ENCODE measurements at places on chromosomes 5 and 9.

- peak; percentile 78 for DNase-seq
Observed at GRCh38 chr9:71604197-71605063, 163.9 kb downstream of the CEMIP2 start.

DNA sequence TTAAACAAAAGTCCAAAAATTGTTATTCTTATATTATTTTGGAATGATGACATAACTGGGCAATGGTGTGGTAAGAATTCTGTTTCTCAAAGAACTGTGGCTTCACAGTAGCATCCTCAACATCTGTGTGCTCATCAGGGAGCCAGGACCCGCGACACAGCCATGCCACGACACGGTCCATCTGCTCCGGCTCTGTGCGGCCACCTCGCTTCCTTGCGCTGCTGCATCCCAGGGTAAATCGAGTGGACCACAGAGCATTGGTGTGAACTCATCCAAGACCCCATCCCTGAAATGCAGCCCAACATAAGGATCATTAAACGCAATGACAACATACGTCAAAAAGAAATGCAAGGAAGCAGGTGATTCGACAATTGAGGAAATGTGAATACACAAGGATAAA, 15.3 kb downstream of the WHRN start:
- DNase-seq: no peak

- no peak for DNase-seq
Observed at GRCh38 chr9:135468854-135469521, 10.6 kb upstream of the PPP1R26 start.

DNA sequence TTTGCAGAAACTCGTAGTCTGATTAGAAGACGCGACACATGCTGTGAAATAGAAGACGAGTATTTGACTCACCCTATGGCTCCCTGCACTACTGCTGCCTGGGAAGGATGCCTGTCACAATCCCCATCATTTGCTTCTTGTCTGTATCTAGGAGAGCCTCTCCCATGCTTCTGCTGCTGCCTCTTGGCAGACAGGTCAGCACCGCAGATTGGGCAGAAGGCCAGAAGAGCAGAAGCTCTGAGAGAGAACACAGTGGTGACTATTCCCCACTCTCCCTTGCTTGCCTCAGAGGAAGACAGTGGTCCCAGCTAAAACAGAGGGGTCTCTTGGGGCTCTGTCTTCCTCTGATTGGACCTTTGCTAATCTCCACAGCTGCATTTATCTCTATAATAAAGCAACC, 84.0 kb upstream of the SMIM32 start:
- no peak for DNase-seq

GRCh38 chr9:119795395-119795794, 426.2 kb upstream of the BRINP1 start:
- no peak for DNase-seq

DNA sequence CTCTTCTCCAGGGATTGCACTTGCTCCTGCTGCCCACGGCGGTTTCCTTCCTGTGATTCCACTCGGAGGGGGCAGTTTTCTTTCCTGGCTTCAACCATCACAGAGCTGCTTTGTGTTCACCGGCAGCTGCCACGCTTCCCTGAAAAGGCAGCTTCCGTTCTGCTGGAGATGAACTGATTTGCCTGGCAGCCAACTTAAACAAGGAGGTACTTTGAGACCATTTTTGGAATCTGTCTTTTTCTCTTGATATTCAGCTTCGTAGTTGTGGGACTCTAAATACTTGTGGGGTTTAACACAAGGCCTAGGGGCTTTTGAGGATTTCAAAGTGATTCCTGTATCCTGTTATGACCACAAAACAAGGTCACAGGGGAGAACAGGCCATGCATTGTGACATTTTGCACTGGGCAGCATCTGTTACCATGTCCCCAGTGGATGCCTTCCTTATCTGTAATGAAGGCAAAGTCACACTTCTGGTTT, 192.0 kb downstream of the MTRR start:
- DNase-seq: no peak

DNA sequence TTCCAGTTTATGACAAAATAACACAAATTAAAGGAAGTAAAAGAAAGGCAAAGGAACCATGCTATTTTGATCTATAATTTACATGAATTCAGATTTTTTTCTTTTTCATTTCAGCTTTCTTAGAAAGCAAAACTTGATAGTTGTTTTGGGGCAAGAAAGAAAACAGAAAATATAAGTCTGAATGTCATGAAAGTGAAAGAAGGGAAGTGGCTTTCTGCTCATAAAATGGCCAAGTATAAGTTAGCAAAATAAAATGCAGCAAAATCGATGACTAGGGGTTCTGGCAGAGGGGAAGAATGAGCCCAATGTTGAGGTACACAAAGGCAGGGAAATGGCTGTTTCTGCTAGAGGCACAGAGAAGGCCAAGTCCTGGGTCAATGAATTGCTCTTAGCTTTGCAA, 3.0 kb upstream of the IFNW1 start:
- DNase-seq: no peak

DNA sequence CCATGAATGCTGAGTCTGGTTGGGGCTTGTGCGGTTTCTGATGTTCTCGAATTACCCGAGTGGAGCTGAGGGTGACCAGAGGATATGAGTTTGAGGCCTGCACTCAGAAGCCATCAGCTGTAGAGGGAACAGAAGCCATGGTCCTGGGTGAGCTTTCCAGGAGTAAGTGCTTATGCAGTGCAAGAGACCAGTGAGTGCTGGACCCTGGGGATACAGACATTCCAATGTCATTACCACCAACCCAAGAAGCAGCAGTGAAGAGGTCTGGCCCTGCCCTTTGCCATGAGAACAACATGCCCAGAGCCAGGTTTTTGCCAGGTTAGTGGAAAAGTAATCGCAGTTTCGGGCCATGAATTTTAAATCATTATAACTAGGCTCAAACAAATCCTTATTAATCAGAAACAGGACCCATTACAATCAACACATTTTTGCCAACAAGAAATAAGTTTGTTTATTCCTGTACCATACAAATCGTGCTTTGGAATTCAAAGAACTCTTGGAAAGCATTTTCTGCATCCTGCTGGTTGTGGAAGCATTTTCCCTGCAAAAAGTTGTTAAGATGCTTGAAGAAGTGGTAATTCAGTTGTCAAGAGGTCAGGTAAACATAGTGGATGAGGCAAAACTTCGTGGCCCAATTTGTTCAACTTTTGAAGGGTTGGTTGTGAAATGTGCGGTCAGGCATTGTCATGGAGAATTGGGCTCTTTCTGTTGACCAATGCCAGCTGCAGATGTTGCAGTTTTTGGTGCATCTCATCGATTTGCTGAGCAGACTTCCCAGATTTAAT, 154.6 kb downstream of the SYK start:
- no peak for DNase-seq

DNA sequence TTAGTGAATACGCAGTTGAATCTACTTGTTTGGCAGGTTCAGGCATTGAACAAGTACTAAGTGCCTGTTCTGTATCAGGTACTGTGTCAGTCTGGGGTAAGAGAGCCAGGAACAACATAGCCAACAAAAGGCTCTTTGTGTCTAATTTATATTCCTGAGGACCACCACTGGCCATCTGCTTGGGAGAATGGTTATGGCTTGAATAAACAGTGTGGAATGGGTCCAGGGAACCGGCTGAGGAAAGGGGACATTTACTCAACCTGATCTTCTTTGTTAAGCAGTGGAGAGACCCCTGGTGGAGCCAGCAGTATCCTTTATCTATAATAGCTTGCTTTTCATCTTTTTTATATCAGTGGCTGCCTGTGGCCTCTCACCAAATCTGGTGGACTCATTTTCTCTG, 38.6 kb downstream of the EXOSC2 start:
- no peak for DNase-seq

DNA sequence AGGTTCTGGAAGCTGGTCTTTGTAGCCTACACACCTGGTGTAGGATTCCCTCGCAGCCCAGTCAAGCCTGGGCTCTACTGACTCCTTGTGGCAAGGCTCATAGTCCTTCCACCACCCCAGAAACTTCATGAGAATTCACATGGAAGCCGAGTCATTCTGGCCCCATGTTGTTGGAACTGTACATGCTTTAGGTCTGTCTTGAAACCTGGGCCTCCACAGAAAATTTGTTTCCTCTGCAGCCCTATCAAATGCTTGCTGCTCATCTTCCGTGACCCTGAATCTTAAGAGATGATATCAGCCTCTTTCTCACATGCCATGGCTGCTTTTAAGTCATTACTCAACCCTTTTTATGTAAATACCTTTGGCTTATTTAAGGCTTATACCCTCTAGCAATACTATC, 113.4 kb upstream of the GRHPR start:
- no peak for DNase-seq

GRCh38 chr9:137318602-137319001, 16.5 kb upstream of the NRARP start:
- no peak for DNase-seq

- no peak for DNase-seq
Observed at GRCh38 chr5:161850491-161850890, 2.6 kb downstream of the GABRA1 start.

- no peak for DNase-seq
Observed at GRCh38 chr5:151063142-151063989, 17.5 kb downstream of the TNIP1 start.

- no peak for DNase-seq
Observed at GRCh38 chr5:62100201-62100600, 205.8 kb upstream of the KIF2A start.

DNA sequence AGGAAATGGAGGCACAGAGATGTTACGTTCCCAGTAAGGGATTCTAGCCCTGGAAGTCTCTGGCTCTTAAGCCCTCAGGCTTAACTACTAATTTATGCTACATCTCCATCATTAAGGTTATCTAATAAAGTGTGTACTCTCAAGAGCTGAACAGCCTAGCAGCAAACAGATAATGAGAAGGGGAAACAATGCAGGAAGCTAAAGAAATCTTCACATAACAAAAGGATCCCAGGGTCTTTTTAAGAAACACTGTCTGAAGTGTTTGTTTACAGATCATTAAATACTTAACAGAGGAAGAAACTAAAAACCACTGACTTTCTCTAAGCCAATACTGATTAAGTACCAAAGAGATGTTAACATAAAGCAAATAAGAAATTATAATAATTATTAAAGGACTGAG, 129.0 kb downstream of the PAPPA start:
- DNase-seq: no peak

- DNase-seq: no peak
Observed at GRCh38 chr9:77838986-77839385, 190.9 kb upstream of the GNA14 start.

DNA sequence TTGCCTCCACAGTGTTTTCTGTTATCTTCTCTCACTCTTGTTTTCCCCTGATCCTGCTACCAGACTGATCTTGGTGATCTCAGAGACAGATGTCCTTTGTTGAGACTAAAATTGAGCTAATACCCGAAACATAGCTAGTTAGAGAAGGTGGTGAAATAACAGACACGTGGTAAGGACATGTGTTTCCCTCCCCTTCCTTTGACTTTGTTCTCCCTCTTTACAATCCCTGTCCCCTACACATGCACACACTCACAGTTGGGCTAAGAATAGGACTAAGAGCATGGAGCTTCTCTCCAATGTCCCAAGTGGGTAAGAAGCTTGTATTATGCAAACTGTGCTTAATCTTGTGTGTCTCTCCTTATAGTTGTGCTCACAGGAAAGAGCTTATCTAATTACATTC, 1603.0 kb upstream of the C9orf72 start:
- no peak for DNase-seq

DNA sequence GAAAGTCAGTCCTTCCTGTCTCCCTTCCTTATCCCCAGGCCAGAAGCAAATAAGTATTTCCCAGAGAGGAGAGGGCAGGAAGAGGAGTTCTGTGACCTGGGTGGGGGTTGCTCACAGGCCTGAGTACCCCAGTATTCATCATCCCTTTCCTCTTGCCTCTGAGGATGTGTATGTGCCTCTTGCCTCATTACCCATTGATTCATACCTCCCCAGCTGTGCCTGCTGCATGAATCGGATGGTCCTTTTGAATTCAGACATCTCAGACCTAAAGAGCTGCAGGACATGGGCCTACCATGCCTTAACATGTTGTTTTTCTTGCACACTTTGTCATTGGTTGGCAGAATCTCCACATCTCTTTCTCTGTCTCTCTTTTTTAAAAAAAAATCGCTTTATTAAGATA, 112.8 kb upstream of the SHB start:
- DNase-seq: no peak

DNA sequence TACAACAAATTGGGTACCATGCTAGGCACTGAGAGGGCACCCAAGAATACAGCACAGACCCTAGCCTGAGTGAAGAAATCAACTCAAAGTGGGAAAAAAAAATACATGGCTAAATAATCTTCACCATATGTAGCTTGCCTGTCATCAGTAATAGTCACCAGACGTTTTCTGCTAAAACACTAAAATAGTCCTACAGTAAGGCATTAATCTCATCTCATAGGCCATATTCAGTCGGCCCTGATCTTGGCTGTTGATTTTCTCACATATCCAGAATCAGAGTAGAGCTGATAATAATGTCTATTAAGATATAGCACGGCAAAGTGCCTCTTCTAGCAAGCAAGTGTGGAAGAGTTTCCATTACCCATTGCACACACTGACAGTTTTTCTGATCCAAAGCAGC, 322.1 kb upstream of the SLC30A5 start:
- no peak for DNase-seq

GRCh38 chr5:159451197-159452052, 121.1 kb upstream of the IL12B start:
- DNase-seq: no peak

- DNase-seq: no peak
Observed at GRCh38 chr9:132327537-132327936, 27.2 kb downstream of the SETX start.

Measured in effector memory CD8-positive, alpha-beta T cell (primary cell).